ENCODE measurements at places on chromosomes 13 and 19.

DNA sequence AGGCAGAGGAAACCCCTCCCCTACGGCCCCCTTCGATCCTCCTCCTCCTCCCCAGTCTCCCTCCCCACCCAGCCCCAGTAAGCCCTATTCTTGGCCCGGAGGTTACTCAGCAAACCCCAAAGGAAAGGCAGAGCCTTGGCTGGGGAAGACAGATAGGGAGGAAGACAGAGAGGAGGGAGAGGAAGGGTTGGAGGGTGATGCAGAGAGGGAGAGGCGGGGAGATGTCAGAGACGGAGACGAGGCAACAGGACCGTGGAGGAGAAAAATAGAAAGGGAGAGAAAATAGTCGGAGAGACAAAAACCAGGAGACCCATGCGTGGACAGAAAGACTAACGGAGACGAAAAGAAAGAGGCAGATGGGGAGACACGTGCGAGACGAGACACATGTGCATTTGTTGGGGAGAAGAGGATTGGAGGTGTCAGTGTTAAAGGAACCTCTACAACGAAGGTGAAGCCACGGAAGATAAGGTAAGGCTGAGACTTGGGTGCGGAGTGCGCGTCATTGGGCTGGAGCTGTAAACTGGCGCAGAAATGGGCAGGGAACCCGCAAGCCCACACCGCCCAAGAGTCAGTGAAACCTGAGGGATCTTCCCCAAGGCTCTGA, 2.9 kb downstream of the TGFB1 start:
- no peak for DNase-seq

DNA sequence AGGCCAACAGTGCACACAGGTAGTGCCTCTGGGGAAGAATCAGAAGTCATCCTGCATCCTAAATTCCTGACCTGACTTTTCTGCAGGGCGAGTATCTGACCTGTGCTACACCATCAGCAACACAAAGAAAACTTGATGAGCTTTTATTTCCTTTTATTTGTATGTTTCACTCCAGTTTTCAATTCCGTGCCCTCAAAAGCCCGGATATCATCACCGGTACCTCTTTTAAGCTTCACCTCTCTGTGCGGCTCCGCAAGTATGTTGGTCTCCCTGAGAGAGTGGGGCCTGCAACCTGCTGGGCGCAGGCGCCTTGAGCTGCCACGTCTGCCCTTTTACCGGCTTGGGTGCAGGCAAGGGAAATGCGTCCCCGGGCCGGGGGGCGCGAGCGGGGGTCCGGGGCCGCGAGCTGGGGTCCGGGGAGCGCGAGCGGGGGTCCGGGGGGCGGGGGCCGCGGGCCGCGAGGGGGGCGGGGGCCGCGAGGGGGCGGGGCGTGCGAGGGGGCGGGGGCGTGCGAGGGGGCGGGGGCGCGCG, 4.3 kb upstream of the DUXA start:
- DNase-seq = no peak

- no peak for DNase-seq
Measured at GRCh38 chr13:45141369-45141768, 21.1 kb downstream of the GTF2F2 start.

DNA sequence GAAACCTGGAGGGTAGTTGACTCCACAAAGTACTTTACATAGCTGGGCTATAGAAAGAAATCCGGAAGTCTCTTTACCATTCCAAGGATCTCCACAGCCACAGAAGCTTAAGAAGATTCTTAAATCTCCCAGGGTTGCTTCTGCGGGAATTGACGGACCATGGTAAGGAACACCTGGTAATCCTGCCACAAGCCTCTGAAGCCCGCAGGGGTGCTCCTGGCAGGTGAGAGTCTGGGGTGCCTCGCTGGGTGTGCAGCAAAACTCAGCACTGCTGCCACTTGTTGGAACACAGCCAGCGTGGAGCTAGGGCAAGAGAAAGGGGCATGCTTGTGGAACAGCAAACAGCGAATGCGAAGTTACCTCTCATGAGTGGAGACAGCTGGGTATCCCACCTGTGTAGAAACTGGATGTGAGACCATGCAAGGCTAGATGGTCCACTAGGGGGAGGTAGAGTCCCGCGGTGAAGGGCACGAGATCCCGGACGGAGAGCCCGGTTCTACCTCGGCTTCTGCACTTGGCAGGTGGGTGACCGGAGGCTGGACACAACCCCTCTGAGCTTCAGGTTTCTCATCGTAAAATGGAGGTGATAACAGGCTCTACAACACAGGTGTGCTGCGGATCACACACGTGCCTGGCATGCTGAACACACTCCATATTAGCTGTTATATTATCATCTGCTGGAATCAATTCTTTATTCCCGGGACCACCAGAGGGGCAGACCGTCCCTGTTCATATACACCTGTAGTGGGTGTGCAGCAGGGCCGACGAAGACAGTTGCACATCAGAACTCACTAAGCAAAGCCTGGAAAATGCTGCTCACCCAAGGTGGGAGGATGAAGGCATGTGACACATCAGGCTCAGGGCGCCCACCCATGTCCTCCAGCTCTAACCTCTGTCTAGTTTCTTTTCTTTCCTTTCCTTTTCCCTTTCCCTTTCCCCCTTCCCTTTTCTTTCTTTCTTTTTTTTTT, 24.1 kb upstream of the UBAC2 start:
- no peak for DNase-seq

DNA sequence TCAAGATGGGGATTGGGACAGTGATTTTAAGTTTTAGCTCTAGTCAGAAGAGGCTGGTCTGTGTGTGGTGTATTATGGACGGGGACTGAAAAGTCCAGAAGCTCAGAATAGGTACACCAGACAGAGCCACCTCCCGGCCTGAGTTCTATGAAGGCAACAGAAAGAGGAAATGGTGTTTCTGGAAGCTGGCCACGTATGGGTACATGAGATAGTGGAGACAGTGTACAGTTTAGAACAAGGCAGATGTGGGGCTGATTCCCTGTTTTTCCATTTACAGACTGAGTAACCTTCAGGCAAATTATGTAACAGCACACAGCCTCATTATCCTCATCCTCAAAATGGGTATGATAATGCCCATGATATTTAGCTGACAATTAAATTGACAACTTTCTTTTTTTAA, 1.3 kb downstream of the ZNF175 start:
- DNase-seq = no peak

DNA sequence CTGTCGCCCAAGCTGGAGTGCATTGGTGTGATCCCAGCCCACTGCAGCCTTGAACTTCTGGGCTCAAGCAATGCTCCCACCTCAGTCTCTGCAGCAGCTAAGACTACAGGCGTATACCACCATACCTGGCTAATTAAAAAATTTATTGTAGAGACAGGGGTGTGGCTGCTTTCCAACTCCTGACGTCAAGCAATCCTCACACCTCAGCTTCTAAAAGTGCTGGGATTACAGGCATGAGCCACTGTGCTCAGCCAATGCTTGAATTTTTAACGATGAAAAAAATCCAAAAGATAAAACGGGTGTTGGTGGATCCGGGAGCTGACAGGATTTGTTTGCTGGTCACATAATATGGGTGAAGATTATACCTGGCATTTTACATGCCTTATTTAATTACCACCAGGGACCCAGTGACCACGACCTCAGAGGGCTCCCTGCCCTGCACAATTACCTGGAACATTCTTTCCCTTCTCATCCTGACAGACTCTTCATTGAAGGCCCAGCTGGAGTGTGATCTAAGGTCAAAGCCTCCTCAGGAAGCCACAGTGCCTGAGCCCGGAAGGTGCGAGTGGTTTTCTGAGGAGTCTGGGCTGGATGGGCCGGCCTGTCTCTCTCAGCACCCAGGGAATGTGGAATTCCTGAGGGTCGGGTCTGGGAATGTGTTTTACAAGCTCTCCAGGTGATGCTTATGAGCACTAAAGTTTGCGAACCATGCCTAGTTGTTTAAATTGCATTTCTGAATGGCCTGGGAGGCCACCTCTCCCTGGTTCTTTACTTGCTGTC, 193.3 kb downstream of the USP12 start:
- no peak for DNase-seq

- no peak for DNase-seq
Measured at GRCh38 chr13:37364956-37365355, 233.6 kb downstream of the POSTN start.

DNA sequence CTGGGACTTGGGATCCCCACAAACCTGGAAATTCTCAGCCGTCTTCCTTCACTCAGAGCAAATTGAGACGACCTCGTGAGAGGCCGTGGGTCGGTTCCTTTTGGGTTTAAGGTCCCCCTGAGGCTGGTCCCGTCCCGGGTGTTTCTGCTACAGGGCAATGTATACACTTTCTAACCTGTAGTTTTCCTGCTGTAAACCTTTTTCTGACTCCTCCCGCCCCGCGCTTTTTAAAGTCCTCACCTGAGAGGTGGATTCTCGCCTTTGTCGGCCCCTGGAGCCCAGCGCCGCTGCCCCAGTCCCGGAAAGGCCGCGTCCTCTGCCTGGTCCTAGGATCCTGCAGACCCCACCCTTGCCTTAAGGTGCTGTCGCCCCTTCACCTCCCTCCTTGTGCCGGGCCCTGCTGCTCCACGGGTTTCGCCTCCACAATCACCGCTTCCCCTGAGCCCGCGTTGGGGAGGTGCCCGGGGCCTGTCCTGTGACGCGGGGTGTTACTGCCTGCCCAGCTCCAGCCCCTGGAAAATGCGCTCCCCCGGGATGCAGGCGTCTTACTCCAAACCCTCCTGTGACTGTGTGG, 391 bp downstream of the ZNF761 start:
- DNase-seq = peak; percentile 9
